ENCODE measurements at places on chromosomes 3 and 15.

GRCh38 chr3:104717828-104718196 is 648.9 kb upstream of the ALCAM start:
- DNase-seq = no peak

DNA sequence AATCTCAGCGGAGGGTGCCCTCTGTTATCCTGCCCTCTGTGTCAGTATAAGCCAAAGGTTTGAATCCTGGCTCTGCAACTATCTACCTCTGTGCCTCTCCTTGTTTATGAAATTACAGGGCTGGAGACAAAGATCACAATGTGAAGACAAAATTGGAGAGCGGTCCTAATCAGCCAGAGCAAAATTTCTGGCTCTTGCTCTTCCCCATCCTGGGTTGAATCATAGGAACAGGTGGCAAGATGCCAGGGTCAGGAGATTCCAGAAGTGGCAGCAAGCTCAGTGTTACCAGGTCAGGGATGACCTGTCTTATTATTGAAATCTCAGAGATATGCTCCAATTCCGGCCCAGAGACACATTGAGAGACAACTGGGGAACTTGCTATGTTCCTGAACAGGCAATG is 2.3 kb upstream of the CCR2 start:
- DNase-seq = no peak

DNA sequence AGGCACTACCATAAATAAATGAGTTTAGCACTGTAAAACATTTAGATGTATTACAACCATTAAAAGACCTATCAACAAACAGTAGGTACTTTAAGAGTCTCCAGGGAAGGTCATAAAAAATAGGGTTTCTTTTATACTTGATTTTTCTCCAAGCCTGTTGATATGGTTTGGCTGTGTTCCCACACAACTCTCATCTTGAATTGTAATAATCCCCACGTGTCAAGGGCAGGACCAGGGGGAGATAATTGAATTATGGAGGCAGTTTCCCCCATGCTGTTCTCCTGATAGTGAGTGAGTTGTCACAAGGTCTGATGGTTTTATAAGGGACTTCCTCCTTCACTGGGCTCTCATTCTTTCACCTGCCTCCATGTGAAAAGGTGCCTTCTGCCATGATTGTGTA is 468.9 kb upstream of the UBE2E2 start:
- DNase-seq = no peak

GRCh38 chr15:64066451-64066850 is 20.2 kb upstream of the DAPK2 start:
- no peak for DNase-seq

DNA sequence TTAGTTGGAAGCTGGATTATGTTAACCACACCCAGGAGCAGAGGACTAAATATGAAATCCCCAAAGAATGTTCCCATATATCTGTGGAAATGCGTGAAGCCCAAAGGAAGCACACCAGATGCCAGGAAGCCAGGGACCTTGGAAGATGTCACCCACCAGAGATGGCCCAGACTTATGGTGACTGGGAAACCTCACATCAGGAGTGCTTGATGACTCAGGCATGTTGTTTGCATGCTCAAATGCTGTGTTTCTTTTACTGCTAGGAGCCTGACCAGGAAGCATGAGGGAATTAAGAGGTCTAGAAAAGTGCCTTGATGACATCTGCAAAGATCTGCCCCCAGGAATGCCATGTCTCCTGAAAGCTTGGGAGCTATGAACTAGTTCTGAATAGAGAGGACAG is 109.0 kb upstream of the SLC2A2 start:
- DNase-seq = no peak
